ENCODE measurements at places on chromosomes 7 and 10.

DNA sequence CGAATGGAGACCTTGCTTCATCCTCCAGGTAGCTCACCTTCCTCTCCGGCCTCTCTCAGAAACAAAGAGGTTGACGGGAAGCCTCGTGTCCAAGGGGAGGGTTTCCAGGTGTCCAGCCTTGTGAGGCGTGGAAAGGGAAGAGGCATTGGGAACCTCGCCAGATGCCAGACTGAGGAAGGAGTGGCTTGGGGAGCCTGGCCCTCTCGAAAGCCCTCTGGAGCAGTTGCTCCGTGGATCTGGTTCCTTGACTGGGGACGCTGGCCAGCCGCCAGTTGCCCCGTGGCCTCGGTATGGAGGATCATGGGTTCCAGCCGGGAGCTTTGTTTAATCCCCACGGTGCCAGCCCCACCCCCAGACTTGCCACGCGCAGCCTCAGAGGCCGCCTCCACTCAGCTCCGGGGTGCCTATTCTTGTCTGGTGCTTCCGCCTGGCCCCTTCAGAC is 30.3 kb upstream of the SUN1 start:
- DNase-seq, result no peak

- no peak for DNase-seq
Measured at GRCh38 chr10:31678139-31678536, 250.5 kb downstream of the ARHGAP12 start.

DNA sequence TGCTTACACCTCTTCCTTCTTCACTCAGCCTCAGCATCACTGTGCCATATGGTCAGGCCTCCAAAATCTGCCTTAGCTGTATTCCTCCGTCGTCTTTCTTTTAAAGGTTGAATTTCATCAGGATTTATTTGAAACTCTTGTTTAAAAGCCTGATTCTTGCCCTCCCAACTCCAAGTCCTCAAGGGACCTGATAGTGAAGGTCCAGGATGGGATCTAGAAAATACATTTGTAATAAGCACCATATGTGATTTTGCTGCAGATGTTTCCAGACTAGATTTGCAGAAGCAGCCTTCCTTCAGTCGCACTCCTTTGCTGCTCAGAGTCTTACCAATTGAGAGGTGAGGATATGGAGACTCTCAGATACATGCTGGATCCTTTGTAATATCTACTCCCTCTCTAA is 101.0 kb upstream of the ANKRD1 start:
- DNase-seq, result no peak

DNA sequence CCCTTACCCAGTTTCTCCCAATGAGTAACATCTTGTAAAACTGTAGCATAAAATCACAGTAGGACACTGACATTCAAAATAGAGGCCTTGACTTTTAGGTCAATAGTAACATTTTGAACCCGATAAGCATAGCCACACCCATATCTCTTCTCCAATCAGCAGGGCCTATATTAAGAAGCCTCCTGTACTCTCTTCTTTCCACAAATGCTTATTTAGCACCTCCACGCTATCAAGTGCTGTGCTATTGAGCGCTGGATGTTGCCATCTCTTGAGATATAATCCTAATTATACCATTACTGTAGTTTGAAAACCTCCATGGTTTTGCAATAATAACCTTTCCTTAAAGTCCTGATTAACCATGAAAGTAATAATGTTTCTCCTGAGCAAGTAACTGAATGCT is 40.1 kb upstream of the CBLL1 start:
- DNase-seq, result no peak

DNA sequence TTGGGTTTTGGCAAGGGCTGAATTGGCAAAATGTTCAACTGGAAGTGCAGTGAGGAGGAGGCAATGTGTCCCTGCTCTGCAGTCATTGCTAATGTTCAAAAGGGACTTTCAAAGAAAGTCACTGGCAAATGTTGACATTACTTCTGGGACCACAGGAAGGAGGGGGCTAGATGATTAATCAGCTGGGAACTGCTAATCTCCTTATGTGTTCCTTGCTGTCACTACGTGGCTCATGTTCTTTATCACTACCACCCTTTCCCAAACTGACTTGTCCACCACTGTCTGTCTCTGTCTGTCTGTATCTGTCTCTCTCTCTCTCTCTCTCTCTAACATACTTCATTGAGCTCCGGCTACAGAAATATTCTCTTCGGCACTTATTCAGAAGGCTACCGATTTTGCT is 86.9 kb upstream of the MTPN start:
- no peak for DNase-seq

DNA sequence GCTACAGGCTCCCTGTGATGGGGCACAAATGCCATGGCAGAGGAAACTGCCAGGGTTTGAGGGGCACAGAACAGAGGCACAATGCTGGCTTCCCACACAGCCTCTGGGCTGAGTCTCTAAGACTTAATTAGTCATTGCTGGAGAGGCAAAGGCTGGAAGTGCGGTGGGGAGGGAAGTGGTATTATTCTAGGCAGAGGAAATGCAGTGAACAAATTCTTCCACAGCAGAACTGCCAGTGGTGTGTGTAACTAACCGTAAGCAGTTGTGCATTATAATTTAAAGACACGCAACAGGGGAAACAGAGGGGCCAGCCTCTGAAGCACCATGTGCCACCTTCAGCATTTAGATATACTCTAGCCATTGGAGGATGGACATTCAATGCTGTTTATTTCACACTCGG is 12.8 kb downstream of the ICA1 start:
- no peak for DNase-seq

DNA sequence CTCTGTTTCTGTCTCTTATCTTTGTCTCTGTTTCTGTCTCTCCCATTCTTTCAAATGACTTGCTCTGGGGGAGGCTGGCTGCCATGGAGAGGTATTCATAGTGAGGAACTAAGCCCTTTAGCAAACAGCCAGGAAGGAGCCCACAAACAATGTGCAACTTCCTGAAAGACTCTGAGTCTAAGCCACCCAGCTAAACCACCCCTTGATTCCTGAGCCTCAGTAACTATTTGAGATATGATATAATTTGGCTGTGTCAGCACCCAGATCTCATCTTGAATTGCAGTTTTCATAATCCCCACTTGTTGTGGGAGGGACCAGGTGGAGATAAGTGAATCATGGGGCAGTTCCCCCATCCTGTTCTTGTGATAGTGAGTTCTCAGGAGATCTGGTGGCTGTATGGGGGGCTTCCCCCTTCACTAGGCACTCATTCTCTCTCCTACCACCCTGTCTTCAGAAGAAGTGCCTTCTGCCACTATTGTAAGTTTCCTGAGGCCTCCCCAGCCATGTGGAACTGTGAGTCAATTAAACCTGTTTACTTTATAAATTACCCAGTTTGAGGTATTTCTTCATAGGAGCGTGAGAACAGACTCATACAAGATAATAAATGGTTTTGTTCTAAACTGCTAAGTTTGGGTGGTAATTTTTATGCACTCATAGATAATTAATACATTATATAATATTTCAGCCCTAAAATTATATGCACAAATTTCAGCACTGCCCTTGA is 121.2 kb upstream of the FOXP2 start:
- no peak for DNase-seq

Measured in activated CD4-positive, alpha-beta T cell treated with anti-CD3 and anti-CD28 coated beads, Interleukin-2, amount 10 ng/mL, durations not matched to agents 7 days and 5 days (primary cell).